ENCODE measurements at places on chromosomes 12 and 14.

DNA sequence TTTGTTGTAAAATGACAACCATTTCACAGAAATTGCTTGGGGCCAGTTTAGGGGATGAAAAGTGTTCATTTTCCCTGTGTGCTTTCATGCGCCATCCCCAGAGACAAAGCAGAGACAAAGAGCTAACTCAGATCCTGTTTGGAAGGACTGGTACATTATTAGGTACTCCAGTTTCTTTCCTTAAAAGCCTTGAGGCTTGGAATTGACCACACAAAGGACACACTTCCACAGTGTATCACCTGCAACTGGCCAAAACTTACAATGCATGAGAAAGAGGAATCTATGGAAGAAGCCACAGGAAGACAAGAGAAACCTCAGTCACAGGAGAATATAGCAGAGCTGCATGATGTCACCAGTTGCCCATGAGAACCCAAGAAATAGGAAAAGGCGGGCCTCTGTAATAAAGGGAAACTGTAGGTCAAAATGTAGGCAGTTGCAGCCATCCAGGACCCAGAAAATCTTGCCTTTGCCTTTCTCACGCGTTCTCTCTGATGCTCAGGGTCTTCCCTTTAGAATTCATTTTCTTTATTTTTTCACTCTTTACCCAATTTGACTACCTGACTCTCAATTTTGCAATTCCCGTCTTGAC is 339.0 kb downstream of the RMST start:
- DNase-seq: no peak

- DNase-seq: no peak
These were observed 145.1 kb downstream of the KIF26A start for GRCh38 chr14:104283197-104284106.

GRCh38 chr12:7877420-7877819 is 4.7 kb upstream of the SLC2A14 start:
- no peak for DNase-seq

DNA sequence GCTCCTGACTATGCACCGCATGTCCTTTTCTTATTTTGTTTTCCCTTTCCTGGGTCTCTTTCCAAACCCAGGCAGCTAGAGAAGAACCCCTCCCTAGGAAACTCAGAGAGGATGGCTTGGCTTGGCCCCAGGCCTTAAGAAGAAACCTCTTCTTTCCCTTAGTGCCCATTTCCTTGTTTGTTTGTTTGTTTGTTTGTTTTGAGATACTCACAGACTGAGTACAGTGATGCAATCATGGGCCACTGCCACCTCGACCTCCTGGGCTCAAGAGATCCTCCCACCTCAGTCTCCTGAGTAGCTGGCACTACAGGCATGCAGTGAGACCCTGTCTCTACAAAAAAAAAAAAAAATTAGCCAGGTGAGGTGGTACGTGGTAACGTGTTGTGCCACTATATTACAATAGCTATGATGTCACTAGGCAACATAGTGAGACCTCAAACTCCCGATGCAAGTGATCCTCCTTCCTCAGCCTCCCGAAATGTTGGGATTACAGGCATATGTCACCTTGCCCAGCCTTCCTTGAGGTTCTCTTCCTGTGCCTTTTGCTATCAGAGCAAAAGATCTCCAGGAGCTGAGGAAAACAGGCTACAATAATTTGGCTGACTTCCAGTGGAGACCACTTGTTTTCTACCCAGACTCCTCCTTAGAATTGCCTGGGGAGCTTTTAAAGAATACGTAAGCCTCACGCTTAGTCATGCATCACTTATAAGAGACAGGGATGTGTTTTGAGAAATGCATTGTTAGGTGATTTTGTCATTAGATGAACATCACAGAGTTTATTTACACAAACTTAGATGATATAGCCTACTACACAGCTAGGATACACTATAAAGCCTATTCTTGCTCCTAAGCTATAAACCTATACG is 34.5 kb upstream of the LGALS3 start:
- DNase-seq: peak; percentile 49

GRCh38 chr12:98595243-98595988 is 1.9 kb downstream of the SLC25A3 start:
- peak; percentile 83 for DNase-seq

DNA sequence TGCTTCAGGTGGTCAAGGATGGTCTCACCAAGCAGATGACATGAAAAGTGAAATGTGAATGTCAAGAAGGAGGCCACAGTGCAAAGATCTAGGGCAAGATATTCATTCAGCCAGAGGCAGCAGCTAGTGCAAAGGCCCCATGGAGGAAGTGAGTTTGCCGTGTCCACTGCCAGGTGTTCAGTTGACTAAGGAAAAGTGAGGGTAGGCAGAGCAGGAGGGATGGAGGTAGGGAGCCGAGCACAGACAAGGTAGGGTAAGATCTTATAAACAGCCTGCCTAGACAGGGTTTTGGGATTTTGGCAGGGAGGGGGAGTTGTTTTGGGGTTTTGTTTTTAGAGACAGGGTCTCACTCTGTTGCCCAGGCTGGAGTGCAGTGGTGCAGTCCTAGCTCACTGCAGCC is 11.9 kb downstream of the PPP2R5C start:
- no peak for DNase-seq

DNA sequence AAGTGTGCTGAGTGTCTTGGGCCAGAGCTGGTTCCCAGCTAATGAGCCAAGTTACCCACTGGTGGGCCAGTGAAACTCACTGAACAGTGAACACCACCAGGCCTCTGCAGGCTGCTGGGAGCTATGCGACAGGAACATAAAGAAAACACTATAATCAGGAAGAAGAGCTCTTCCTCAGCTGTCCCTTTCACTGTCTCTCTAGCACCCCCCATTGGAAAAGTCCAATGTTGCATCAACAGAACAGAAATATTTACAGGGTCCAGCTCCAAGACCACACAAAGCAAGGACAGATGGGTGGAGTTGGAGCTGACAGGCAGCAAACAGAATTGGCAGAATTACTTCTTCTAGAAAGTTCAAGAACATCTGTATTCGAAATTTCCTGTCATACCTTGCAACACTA is 903.6 kb upstream of the TMEM132C start:
- peak; percentile 25 for DNase-seq

DNA sequence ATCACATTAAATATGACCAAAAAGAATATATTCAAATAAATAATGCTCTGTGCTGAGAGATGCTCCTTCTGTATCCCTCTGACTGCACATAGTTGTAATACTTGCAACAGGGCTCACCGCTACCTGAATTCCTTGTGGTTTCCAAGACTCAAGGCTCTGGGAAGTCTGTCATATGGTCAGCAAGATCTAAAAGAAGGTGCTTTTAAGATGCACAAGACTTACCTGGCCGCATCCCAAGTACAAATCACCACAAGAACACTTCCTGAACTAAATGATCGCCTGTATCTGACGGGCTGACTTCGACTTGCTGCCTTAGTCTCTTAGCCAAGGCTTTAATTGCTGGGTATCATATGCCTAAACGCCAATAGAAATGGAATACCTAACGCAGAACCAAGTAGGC is 67.2 kb downstream of the HECTD4 start:
- peak; percentile 7 for DNase-seq

DNA sequence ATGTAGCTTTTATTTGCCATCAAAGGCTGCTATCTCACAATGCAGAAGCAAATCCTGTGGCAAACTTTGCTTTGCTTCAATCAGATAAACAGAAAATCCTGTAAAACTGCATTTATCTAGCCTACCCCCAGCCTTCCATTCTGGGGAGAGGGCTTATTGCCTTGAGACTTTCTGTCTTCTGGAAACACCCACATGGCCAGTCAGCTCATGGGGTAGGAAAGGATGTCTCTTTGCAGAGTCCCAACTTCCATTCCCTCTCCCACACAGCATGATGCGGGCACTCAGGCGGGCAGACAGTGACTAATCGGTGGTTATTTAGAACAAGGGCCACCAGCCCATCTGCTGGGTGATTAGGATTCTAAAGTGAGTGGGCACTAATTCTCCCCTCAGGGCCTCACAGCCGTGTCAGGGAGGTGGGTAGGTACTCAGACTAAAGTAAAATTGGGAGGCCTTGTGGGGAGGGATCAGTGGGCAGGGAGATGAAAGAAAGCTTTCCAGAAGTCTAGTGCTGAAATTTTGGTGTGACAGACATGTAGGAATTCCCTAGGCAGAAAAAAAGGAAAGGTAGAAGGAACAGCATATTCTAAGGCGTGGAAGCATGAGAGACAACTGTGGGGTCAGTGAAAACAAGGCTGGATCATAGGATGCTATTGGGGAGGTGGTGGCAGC is 720.5 kb downstream of the VRK1 start:
- no peak for DNase-seq

- DNase-seq: no peak
These were observed 263.5 kb downstream of the FOXG1 start for GRCh38 chr14:29030121-29030520.

- no peak for DNase-seq
These were observed 7.5 kb downstream of the BTG1 start for GRCh38 chr12:92138144-92138543.

DNA sequence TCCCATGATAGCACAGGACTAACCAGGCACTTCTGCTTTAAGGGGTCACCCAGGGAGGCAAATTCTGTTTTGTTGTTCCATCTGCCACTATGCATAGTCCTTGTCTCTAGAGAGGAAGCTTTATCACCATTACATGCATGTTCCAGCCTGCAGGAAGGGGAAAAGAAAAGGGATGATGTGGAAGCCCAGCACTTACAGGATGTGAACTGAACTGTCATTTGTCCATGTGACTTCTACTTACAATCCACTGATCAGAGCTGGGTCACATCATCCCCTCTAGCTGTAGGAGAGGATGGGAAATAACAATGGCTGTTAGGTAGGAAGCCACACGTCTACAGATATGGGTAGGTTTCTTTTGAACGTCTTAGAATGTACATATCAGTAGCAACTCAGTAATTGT is 203.1 kb downstream of the PTPRO start:
- DNase-seq: no peak

- DNase-seq: no peak
These were observed 17.8 kb upstream of the EMP1 start for GRCh38 chr12:13178568-13179210.

- no peak for DNase-seq
These were observed 130.3 kb downstream of the TMTC3 start for GRCh38 chr12:88272456-88272855.

- no peak for DNase-seq
These were observed at the start of gene TAS2R10 for GRCh38 chr12:10826258-10826657. Gene TAS2R10 (minus strand): TSS chr12:10826358. CDS start chr12:10826269, 89 bp downstream.

GRCh38 chr12:5258926-5259325 is 173.0 kb upstream of the NTF3 start:
- peak; percentile 83 for DNase-seq

DNA sequence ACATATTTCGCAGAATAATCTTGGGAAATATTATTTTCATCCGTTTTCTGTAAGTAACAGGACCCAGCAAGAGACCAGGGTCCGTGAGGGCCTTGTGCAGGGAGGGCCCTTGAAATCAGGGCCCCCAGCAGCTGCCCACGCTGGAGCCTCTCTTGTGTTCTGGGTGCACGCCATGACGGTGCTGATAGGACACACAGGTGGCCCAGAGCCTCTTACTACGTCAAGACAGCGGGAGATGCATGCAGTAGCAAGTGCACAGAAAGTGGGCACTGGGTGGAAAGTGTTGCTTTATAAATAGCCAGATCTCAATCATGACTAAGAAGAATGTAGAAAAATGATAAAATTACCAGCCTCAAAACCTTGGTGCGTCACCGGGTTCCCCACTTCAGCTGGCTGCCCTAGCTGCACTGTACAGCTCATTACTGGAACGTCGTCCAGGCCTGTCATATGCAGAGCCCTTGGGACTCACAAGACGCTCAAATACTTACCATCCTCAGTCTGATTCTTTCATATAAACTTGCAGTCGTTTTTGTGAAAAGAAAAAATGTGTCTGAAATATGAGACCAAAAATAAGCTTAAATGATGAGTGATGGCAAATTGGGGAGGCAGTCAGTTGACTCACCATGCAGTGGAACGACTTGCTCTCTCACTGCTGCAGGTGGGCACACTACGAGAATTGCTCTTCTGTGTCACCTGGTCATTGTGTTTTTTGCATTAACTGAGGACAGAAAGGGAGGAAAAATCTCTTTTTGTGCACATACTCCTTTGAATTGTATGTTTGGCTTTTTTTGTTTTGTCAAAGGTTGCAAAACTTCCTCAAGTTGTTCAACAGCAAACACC is 68.2 kb downstream of the DDX51 start:
- DNase-seq: no peak

DNA sequence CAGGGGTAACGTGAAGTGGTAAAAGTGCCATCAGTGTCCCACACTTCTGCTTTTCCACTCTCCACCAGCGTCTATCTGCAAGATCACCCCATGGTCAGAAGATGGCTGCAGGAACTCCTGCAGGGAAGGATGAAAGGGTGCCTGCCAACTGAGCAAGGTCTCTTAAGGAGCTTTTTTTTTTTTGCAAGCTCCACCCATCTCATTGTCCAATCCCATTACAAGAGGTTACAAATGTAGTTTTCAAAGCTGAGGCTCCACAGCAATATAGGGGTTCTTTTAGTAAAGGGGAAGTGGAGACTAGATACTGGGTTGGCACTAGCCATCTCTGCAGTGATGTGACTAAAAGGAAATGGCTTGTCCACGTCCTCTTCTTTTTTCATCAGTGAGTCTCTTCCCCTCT is 5.9 kb upstream of the BHLHE41 start:
- no peak for DNase-seq

DNA sequence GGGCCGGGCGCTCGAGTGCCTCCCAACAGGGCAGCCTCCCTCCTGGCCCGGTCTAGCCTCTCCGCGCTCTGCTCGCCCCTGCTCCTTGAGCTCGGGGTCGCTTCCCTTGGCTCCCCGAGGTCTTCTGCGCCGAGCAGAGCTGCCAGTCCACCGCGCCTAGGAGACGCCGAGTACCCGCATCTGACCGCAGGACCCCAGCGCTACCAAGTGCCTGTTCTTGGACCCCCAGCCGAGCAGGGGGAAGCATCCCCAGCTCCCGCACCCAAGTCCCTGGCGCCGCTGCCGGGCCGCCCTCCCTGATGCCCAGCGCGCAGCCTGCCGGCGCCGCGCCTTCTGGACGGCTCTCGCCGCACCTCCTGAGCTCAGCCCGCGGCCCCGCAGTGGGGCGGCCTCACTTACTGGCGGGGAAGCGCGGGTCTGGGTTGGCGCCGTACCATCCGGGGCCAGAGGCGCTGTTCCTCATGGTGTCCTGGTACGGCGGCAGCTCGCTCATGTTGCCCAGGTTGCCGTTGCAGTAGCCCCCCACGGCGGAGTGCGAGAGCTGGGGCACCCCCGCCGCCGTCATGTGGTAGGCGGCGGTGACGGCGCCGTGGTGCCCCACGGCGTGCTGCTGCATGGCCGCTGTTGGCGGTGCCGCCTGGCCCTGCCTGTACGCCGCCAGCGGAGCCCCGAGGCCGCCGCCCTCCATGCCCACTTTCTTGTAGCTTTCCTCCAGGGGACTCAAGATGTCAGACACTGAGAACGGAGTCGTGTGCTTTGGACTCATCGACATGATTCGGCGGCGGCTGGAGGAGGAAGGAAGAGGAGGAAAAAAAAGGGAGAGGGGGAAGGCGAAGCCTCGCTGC is 1.2 kb downstream of the NKX2-1 start:
- no peak for DNase-seq

- DNase-seq: no peak
These were observed 11.2 kb downstream of the OSBPL8 start for GRCh38 chr12:76548222-76548837.
